ENCODE measurements at places on chromosomes 5 and 9. TPM values are rescaled to one million over a fixed set of nuclear protein-coding genes. Genes with fewer than 3 reads are reported as not detected.

ENTREP1 gene
- under 0.01 TPM for total RNA-seq

AFAP1L1 gene
- total RNA-seq = 1.9 TPM

BNC2 gene
- total RNA-seq = under 0.01 TPM

LRRC19 gene
- not detected for total RNA-seq

CTXN3 gene
- not detected for total RNA-seq

ADAMTSL2 gene
- total RNA-seq = under 0.01 TPM

REEP5 gene
- total RNA-seq = 15.9 TPM

RASGEF1C gene
- under 0.01 TPM for total RNA-seq

IRX1 gene
- 0.81 TPM for total RNA-seq

ZNF883 gene
- 1.1 TPM for total RNA-seq

PCDHA11 gene
- total RNA-seq = under 0.01 TPM

KCNT1 gene
- total RNA-seq = under 0.01 TPM

LCP2 gene
- 70.8 TPM for total RNA-seq

UNC13B gene
- total RNA-seq = 6.2 TPM

IFNE gene
- not detected for total RNA-seq

CLIC3 gene
- 0.27 TPM for total RNA-seq

PCDHB4 gene
- total RNA-seq = under 0.01 TPM

RPL12 gene
- total RNA-seq = 3,064 TPM

CDK5RAP2 gene
- total RNA-seq = 25.0 TPM

SLCO6A1 gene
- total RNA-seq = not detected

NKD2 gene
- total RNA-seq = under 0.01 TPM

BASP1 gene
- 7.8 TPM for total RNA-seq

ZNF79 gene
- 7.8 TPM for total RNA-seq

ZBTB34 gene
- 7.8 TPM for total RNA-seq

WNT8A gene
- 1.1 TPM for total RNA-seq

OR13C4 gene
- 0.27 TPM for total RNA-seq

QRFP gene
- total RNA-seq = under 0.01 TPM

NME5 gene
- total RNA-seq = 0.27 TPM

SPINK7 gene
- total RNA-seq = not detected

OCLN gene
- 18.6 TPM for total RNA-seq
